Stimulated activated CD8-positive, alpha-beta memory T cell treated with anti-CD3 and anti-CD28 coated beads, Interleukin-4, amount 100 ng/mL, for 1 hour (primary cell): ENCODE measurements at places on chromosomes 7 and 10.

DNA sequence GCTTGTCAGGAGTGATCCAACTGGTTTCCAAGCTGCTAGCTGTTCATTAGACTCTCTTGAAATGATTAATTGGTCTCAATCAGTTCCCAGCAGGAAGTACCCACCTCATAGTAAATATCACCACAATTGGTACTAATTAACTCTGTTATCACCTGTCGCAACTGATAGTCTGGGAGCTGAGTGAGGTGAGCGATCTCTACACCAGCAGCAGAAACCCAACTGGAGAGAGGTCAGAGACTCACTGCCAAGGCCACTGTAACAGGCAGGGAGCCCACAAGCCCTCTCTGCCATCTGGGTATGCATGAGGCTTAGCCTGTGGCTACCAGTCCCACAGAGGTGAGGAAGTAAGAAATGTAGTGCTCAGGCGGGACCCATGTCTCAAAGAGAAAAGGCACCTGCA, 245.5 kb downstream of the DYNC1I1 start:
- no peak for DNase-seq

DNA sequence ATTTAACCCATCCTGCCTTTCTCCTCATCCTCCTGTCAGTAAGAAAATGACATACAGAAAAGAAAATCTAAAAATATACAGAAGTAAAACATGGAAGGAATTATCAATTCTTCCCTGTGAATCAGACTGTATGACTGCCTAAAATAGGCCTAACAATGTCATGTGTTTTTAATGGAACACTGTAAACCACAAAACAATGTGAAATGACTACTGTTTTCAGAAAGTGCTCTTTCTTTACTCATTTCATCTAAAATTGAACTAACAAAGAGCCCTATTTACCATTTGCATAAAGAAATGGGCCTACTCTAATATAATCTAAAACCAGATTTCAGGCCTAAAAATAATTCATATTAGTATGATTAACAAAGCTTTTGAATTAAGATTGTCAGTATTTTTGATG, 35.7 kb downstream of the SEMA3E start:
- DNase-seq, result no peak

- no peak for DNase-seq
Measured at GRCh38 chr10:33422471-33423153, 88.1 kb upstream of the NRP1 start.

GRCh38 chr10:113104047-113104446, 154.0 kb downstream of the TCF7L2 start:
- DNase-seq, result no peak

- no peak for DNase-seq
Measured at GRCh38 chr10:86062198-86062550, 304.4 kb downstream of the GRID1 start.

DNA sequence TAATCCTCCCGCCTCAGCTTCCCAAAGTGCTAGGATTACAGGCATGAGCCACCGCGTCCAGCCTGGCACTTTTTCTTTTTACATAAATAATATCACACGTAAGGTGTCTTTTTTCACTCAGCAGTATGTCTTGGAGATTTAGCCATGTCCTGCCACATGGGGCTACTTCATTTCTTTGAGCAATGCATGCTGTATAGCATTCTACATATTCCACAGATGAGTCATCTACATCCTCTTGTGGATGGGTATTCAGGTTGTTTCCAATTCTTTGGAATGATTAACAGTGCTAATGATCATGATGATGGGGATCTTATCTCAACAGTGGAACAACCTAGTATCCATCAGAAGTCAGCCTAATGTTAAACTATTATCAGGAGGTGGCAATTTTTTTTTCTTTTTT, 50.8 kb downstream of the ZNF503 start:
- DNase-seq, result no peak

GRCh38 chr7:74479066-74479781, 25.5 kb downstream of the GTF2IRD1 start:
- DNase-seq, result no peak

GRCh38 chr10:127977357-127978009, 70.6 kb downstream of the PTPRE start:
- no peak for DNase-seq

DNA sequence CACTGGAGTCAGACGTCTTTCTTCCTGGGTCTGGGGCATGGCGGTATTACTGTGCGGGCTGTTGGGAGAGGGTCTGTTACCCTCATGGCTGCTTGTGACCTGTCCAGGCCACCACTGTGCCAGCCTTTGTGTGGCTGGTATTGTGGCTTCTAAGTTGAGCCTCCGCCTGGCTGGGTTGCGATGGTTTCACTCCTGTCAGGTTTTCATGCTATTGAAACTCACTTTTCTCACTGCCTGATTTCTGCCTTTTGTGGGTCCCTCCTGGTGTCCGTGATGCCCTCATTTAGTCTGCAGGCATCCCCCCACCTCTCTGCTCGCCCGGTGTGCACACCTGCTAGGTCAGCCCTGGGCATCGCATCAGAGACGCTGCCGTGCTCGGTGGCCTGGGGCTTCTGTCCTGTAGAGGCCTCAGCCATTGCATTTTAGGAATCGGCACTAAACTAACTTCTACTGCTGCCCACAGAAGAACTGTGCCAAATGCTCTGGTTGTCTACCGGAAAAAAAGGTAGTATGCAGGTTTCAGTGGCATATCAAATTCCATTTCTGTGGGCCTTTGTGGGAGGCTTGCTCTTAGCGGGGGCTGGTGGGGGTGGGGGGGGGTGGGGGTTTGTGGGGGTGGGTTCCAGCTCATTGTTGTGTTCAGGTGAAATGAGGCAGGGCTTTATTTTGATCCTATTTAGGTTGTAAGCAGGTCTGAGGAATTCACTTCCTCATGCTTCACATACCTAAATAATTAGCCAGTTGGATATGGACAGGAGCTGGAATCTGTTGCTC, 64.3 kb downstream of the MGMT start:
- no peak for DNase-seq

- no peak for DNase-seq
Measured at GRCh38 chr7:68955656-68956055, 642.6 kb upstream of the AUTS2 start.

DNA sequence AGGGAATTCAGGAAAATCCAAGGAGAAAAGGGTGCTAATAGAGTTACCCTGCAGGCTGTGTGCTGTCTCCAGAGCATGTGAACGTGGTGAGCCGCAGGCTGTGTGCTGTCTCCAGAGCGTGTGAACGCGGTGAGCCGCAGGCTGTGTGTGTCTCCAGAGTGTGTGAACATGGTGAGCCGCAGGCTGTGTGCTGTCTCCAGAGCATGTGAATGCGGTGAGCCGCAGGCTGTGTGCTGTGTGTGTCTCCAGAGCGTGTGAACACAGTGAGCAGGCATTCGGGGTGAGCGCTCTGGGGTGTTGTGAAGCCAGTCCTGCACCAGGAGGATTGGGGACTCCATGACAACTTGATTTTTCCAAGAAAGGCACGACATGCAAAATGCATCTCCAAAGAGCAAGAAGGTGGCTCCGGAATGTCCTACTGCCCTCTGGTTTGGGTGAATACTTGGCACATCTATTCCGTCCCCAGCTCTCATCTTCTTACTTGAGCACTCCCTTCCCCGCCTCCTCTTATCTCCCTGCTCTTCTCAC, 407.9 kb upstream of the SHH start:
- no peak for DNase-seq

DNA sequence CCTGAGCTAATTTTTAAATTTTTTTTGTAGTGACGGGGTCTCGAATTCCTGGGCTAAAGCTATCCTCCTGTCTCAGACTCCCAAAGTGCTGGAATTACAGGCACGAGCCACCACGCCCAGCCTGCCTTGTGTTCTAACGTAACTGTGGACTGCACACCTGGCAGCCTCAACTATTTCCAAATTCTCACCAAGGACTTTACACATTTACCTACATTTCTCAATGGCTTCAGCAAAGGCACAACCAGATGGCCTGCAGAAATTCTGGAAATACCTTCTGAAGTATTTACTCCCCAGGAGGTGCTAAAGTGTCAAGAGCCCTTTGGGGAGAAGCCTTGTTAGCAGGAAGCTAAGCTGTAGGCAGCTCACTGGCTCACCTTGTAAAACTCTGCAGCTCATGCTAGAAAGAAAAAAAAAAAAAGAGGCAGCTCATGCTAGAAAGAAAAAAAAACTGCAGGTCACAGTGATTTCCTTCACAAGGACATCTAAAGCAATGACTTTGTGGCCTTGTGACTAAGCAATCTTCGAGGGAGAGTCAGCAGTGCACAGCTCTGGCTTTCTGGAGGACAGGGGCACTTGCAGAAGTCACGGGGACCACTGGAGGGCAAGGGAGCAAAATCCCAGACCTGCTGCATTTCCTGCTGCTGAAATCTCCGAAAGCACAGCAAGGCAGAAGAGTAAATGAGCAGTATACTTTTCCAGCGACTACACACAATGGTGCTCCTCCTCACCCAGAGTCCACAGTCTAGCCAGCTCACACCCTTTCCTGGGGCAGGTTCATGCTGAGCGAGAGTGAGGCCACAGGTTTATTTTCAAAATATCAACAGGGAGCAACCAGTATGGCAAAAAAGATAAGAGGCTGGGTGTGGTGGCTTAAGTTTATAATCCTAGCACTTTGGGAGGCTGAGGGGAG, 40.4 kb downstream of the BAIAP2L1 start:
- no peak for DNase-seq

DNA sequence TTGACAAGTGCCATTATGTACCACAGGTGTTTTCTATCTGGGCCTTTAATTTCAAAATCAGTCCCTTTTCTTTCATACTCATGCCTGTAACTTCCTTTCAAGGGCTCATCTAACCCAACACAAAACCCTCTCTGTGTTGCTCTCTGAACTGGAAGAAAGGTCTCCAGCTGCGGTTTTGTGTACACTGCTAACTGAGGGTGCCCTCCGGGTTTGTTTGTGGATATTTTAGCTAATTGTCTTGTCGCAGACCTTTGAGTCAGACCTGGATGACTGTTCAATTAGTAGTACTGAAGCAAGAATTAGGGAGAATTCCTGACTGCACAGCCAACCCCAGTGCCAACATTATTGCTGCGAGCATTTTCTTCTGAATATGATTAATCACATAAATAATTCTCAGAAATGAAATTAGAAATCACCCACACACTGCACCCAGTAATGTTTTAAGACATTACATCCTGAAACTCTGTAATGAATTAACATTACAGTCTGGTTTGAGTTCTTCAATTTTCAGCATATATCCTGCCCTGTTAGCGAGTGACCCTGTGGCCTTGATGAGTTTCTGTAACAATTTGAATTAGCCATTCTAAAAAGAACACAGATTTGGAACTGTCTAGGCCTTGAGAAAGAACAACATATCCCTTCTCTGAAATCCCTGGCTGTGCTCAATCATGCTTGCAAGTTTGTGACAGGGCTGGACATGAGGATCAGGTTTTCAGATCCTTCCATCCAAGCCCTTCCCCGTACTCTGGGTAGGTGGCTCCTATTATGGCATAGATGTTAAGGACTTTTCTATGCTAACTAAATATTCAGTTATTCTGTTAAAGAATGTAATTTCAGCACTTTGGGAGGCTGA, 460.1 kb downstream of the PLXDC2 start:
- DNase-seq, result no peak

DNA sequence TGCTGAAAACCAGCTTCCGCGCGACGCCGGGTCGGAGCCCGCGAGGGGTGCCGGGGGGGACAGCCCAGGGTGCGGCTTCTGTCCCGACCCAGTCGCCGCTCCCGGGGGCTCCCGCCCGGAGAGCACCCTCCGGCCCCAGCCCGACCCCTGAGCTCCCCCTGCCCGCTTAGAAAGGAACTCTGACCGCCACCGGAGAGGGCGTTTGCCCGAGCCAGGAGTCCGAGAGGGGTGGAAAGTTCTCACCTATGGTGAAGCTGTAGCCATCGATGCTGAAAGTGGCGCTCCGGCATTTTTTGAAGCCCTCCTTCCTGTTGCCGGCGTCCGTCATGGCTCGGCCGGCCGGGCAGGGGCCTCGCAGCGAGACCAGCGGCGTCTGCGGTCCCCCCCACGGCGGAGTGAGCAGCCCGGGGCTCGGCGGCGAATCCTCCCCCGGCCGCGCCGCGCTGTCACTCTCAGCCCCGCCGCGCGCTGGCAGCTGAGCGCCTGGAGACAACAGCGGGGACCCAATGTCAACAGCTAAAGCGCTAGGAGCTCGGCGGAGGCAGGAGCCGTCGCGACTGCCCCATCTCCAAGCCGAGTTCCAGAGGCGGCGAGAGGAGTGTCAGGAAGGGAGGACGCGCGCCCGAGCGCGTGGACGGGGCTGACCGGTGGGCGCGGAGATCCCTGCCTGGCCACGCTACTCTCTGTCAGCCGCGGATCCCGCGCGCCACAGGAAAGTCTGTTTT, 191.6 kb downstream of the LSM5 start:
- DNase-seq, result no peak

DNA sequence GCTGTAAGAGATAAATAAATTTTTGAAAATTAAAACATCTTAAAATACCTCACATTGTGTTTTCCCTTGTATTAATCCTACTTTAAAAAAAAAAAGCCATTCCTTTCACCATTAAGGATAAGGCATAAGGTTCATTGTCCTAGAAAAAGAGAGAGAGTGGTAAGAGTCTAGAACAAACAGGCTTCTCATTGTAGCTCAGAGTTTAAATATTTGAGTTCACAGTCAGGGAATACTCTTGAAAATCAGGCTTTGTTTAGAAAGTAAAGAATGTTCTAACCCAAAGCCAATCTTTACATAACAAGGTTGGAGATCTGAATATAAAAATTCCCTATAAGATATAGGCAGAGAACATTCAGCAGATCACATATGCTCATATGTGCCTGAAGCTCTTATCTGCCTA, 40.2 kb upstream of the TES start:
- no peak for DNase-seq

DNA sequence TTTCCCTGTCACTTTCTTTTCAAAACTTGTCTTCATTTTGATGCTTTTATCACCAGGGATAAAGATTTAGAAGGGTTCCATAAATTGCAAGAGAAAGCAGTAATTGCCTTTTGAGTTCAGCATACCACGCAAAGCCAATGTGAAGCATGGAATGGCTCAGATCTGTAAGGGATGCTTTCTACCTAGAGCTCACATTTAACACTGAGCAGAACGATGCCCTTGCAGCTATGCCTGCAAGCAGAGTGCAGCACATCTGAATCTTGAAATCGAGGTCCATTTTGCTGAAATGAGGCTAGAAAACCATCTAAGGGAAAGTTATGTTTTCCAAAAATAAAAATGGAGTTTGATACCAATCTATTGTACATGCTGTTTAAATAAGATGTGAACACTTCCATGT, 171.2 kb upstream of the CELF2 start:
- no peak for DNase-seq

- no peak for DNase-seq
Measured at GRCh38 chr10:71606257-71607081, 113.1 kb downstream of the C10orf105 start.

DNA sequence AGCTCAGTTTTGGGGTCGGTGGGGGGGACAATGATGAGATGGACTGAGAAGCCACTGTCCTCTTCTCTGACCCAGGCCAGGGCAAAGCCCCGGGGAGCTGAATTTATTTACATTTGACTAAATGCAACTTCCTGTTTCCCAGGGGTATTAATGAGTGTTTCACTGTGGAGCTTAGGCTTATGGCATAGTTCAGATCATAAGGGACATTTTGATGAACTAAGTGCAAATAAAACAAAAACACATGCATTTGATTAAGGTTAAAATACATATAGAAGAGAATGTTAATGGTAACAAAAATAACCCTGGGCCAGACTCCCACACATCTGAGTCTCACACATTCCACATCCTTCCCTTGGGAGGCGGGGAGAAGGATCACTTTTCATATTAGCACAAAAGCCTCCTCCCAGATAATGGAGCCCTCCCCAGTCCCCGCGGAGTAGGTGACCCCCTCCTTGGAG, 320.6 kb downstream of the FRMD4A start:
- DNase-seq, result no peak
